T-helper 1 cell (primary cell): ENCODE measurements at places on chromosomes 2 and 18.
A peak's percentile ranks its signal among the peaks of the same experiment; 100 is the strongest.

DNA sequence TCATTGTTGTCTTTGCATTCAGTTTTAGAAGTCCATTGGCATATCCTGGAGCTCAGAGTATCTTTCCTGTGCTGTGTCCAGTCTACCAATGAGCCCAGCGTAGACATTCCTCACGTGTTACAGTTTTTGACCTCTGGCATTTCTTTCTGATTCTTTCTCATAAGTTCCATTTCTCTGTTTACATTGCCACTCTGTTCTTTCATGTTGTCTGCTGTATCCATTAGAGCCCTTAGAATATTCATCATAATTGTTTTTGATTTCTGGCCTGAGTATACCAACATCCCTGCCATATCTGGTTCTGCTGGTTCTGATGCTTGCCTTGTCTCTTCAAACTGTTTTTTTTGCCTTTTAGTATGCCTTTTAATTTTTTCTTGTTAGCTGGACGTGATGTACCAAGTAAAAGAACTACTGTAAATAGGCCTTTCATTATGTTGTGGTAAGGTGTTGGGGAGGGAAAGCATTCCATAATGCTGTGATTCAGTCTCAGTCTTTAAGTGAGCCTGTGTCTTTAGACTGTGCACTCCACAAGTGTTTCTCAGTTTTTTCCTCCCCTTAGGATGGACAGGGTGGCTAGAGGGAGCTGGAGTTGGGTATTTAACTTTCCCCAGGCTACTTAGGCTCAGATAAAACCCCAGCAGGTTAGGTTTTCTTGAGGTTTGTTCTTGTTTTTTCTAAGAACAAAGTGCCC lies 35.6 kb downstream of the CEP192 start:
- no peak for DNase-seq

GRCh38 chr18:61893971-61894750 lies 1.4 kb upstream of the RNF152 start:
- peak; percentile 59 for DNase-seq

DNA sequence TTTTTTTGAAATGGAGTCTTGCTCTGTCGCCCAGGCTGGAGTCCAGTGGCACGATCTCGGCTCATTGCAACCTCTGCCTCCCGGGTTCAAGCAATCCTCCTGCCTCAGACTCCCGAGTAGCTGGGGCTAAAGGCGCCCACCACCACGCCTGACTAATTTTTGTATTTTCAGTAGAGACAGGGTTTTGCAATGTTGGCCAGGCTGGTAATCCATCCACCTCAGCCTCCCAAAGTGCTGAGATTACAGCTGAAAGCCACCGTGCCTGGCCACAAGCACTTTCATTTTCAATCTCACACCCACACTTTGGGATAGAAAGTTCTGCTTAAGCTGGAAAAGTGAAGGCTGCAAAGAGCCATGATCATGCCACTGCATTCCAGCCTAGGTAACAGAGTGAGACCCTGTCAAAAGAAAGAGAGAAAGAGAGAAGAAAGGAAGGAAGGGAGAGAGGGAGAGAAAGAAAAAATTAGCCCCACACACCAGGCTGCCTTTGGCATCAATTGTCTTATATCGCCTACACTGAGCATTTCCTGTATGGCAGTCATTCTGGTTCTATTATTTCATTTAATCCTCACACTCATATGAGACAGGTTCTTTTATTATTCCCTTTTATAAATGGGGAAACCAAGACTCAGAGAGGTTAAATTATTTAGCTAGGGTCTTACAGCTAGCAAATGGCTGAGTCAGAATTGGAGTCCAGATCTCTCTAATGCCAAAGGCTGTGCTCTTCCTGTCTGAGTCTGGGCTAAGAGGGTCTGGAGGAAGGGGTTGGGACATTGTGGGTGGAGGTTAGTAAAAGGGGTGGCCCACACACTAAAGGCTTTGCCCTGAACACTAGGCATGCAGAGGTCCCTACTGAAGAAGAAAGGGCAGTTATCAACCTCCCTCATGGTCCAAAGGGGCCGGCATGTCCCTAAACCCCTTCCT lies 37.9 kb upstream of the PKDCC start:
- DNase-seq = no peak

DNA sequence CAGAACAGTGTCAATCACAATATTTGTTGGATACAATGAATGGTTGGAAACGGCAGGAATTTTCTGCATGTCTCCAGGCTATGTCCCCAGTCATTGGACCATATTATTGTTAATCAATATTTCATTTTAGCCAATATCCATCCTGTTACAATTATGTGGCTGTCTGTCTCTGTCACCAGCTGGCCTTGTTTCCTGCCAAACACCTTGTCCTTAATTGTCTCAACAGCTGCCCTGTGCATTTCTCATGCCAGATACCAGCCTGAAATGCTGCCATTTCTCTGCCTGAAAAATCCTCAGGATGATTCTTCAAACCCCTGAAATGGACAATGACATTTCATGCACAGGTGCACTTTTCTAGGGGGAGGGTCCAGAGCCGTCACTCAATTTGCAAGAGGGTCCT lies 170.6 kb downstream of the ALPK2 start:
- DNase-seq = no peak

DNA sequence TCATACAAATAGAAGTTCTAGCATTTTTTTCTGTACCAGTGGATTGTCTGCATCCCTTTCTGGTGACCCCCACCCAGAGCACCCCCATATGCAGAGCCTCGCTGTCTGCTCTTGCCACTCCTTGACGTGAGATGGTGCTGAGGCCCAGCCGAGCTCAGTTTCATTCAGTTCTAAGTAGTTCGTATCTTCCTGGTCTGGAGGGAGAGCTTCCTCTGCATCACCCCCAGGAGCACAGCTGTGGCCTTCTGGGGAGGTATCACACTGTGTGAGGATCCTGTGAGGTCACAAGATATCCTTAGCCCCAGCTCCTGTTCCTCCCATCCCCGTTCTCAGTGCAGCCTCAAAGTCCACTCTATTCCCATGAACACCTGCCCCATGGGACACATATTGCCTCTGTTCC lies 132.7 kb downstream of the PTGR3 start:
- DNase-seq = no peak

- DNase-seq = no peak
Observed at GRCh38 chr2:197538412-197538811, 22.5 kb downstream of the MOB4 start.

GRCh38 chr18:13028869-13029268 lies 37.7 kb downstream of the CEP192 start:
- DNase-seq = no peak

- DNase-seq = no peak
Observed at GRCh38 chr2:28413899-28414295, 21.2 kb downstream of the FOSL2 start.

DNA sequence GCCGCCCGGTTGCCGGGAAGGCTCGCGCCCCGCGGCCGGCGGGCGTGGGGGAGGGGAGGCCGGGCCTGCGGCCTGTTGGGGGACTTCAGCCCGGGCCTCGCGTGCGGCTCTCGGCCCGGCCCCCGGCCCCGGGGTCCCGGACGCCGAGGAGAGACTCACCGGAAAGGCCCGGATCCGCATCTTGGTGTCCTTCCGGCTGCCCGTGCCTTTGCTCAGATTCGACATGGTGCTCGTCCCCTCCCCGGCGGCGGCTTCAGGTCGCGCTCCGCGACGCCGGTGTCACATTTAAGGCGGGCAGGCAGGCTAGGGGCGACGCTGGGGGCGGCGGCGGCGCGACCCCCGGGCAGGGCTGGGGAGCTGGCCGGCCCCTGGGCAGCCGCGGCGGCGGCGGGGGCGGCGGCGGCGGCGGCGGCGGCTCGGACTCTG lies 365 bp downstream of the CUL3 start:
- peak; percentile 31 for DNase-seq
